Hematopoietic multipotent progenitor cell treated with erythropoietin and hydrocortisone succinate and interleukin-3 and kit ligand, for 4 days (in vitro differentiated cells): ENCODE measurements at places on chromosomes 1 and 21.
A peak's percentile ranks its signal among the peaks of the same experiment; 100 is the strongest.

DNA sequence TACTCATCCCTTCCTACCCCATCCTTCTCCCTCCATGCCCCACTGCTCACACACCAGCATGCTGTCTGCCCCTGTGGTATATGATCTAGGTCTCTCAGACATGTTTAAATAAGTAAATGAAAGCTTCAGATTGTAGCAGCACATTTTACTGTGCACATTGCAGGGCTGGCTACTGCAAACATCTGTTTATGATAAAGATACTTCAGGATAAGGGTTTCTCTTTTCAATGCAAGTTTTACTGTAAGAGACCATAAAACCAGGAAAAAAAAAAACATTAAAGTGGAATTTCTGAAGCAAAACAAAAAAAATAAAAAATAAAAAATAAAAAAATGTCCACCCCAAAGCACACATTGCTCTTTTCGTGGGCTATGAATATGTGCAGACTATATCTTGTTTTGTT, 184.4 kb downstream of the USH2A start:
- DNase-seq = no peak

DNA sequence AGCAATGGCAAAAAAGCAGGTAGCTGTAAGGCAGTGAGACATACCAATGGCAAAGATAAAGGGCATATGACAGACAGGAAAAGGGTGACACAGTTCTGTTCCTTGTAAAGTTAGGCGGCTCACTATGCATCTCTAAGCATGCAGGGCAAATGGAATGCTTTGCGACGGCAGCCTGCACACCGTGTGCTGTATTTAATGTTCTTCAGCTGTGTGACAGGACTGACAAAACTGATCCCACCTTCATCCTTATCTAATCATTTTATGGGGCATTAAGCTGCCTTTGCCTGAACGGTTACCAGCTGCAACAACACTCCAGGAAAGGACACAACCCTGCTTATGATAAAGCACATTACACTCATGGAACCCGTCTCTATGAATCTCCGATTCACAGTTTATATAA, 80.5 kb upstream of the VAV3 start:
- peak; percentile 46 for DNase-seq

- no peak for DNase-seq
These were observed 35.6 kb upstream of the SEC16B start for GRCh38 chr1:178005450-178005849.

DNA sequence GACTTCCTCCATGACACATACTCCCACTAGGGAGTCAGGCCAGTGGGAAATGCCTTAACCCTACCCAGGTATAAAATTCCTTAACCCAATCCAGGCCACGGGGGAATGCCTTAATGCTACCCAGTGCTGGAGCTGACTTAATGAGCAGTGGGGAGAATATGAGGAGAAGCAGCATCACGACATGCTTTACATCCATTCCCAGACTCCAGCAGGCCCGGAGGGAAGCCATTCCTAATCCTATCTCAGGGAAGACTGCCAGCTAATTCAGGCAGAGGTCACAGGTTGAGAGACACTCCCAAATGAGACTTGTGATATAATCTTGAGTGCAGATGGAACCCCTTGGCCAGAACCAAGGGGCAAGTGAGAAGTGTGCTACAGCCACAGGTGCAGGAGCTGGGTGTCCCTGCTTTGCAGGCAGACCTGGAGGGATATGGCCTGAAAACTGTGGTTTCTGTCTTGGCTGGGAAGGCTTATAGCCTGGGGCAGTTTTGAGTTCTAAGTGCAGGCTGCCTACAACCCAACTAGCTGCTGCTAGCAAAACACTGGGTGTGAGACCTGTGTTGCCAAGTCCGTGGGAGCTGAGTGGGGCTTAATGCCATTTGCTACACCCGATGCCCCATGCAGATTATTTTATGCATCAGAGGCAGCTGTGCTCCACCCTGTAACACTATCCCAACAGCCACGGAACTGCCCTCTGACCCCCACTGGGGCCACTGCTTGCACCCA, 45.1 kb upstream of the GUCA2A start:
- DNase-seq = no peak

DNA sequence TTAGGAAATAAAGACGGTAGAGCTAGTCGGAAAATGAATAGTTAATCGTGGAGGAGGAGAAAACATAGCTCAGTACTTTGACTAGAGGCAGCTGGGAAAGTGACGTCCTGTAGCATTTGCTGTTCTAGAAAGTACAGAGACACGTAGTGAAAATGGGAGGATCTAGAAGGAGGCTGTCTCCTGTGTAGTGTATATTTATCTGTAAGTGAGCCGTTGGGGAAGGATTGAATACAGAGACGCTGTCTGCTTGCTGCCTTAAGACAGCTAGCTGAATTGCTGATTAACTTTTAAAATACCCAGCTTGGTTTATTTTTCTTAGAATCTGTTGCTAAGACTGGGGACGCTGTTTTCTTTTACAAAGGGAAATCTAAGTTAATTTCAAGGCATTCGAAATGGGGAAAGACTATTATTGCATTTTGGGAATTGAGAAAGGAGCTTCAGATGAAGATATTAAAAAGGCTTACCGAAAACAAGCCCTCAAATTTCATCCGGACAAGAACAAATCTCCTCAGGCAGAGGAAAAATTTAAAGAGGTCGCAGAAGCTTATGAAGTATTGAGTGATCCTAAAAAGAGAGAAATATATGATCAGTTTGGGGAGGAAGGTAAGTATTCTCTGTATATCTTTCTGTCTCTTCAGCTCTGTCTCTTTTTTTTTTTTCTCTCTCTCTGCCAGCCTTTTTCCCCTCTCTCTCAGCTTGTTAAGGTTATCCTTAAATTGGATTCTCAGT, at the start of gene DNAJB4:
Gene DNAJB4 (plus strand): TSS at position 221 of the 729 bp plus-strand sequence. CDS start 172 bp downstream, at position 393.
- peak; percentile 98 for DNase-seq

- DNase-seq = no peak
These were observed 20.8 kb upstream of the CD5L start for GRCh38 chr1:157862114-157863070.

DNA sequence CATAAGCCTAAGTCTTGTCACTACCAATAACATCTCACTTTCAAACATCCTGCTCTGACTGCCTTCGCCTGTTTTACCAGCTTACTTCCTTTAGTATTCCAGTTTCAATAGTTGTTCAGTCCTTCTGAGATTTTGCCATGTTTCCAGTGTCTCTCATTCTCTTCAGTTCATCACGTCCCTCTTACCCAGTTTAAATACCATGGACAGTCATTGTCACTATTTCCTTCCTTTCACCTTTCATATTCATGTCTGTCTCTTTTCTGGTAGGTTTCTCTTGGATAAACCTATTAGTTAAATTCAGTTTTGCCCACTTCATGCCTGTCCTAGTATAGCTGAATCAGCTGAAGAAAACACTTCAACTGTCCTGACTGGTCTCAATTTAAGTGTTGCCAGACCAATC, 5.9 kb downstream of the ATF6 start:
- no peak for DNase-seq

DNA sequence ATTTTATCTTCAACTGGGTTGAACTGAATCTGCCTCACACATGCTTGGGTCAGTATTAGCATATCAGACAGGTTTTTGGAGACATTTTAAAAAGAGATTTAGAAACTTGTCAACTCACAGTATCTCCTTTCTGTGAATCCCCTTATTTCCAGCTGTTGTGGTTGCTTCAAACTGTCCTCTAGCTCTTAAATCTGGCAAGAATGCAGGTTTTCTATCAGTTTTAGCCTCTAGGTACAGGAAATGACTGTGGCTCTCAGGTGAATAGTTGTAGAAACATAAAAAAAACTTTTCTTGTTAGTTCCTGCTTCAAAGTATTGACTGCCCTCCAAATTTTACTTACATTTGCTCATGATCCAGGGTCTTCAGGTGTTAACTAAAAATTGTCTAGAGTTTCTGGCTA, 495.7 kb upstream of the TMPRSS15 start:
- no peak for DNase-seq

DNA sequence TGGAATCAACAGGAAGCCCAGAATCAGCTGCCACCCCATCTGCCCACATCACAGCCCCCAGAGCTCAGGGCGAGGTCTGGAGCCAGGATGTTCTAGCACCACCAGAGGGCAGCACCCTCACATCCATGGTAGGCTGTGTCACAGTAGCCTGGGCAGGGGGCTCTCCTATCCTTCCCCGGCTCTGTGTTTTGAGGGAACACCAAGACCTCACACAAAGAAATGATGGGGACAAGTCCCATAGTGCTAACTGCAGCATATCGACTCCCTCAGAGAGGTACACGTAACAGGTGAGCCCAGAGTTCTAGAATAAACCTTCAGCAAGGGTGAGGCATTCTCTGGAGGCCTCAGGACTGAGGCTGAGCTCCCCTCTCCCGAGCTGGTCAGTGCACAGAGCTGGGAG, 2.3 kb upstream of the KCNC4 start:
- DNase-seq = peak; percentile 79

- DNase-seq = no peak
These were observed 817.9 kb upstream of the ADGRL2 start for GRCh38 chr1:80982831-80983230.

- DNase-seq = no peak
These were observed 92.3 kb downstream of the DMRTB1 start for GRCh38 chr1:53551428-53551995.

DNA sequence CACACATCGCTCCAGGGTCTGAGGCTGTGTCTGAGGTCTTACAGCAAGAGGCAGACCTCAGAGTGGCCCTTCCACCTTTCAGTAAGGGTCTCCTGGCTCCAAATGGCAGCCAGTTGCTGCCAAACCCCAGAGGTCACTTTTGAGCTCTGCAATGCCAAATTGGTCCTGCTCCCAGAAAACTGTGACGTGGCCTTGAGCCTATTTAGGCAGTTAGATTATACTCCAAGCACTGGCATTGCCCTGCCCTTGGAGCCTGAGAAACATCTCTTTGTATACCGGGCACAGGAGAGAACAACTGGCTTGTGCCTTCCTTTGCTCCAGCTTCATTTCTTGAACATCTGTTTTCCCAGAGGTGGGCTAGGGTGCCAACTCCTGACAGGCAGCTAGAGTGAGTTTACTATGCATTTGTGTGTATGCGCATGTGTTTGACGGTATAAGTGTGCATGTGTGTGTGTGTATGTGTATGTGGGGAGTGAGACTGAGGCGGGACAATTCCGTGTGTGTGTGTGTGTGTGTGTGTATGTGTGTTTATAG, 134.5 kb downstream of the IER5 start:
- DNase-seq = no peak

DNA sequence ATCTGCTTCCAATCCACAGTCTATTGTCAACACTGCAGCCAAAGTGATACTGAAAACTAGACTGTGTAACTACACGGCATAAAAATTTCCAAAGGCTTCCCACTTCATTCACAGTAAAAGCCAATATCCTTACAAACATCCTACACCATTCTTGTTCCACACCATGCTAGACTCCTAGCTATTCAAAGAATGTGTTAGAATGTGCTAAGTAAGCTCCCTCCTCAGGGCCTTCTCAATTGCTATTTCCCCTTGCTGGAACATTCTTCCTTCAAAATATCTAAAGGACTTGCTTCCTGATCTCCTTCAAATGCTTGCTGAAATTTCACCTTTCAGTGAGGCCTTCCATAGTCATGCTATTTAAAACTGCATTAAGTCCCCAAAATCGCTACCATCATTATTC, 228.1 kb downstream of the AKT3 start:
- no peak for DNase-seq

GRCh38 chr1:53559391-53559815, 100.2 kb downstream of the DMRTB1 start:
- DNase-seq = no peak

DNA sequence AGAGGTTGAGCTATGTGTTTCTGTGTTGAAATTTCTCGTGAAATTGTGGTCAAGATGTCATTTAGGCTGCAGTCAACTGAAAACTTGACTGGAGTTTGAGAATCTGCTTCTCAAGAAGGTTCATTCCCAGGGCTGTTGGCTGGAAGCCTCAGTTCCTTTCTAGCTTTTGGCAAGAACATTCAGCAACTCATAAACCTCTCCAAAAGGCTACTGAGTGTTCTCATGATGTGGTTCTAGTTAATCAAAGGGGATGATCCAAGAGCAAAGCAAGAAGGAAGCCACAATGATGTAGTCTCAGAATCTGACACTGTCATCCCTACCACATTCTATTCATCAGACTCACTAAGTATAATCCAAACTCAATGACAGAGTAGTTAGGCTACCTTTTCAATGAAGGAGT, 66.6 kb downstream of the SPATA6 start:
- DNase-seq = no peak

GRCh38 chr1:225458222-225458631, 30.4 kb upstream of the LBR start:
- peak; percentile 32 for DNase-seq

GRCh38 chr1:95229037-95229436, 5.0 kb upstream of the RWDD3 start:
- no peak for DNase-seq

GRCh38 chr1:243598433-243598832, 251.6 kb downstream of the AKT3 start:
- peak; percentile 72 for DNase-seq

- DNase-seq = no peak
These were observed 788 bp upstream of the MPC2 start for GRCh38 chr1:167937709-167938010.

- peak; percentile 61 for DNase-seq
These were observed 12.3 kb downstream of the OR2T11 start for GRCh38 chr1:248622570-248623001.

GRCh38 chr21:42201615-42202161, 17.3 kb upstream of the ABCG1 start:
- DNase-seq = no peak

GRCh38 chr1:30295674-30296073, 427.7 kb downstream of the MATN1 start:
- no peak for DNase-seq

DNA sequence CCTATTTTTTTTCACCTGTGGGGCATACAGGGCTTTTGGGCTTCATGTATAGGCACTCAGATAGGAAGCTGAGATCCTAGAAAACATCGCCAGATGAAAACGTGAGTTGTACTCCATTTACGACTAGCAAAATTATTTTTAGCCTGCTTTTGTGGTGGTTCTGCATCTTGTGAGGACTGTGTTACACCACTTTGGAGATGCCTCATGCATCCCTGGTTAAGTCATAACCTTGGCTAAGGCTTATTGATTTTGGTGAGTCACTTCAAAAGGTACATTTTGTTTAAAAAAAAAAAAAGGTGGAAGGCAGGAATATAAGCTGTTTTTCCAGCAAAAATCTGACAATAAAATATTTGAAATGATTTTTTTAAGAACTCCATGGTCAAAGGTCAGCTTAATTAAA, 101.8 kb upstream of the OLFM3 start:
- no peak for DNase-seq

- DNase-seq = no peak
These were observed 1.8 kb upstream of the CHML start for GRCh38 chr1:241641773-241642592.
